ENCODE measurements at places on chromosomes 5 and 9.

- DNase-seq, result no peak
Observed at GRCh38 chr5:69489246-69489645, 3.3 kb upstream of the OCLN start.

DNA sequence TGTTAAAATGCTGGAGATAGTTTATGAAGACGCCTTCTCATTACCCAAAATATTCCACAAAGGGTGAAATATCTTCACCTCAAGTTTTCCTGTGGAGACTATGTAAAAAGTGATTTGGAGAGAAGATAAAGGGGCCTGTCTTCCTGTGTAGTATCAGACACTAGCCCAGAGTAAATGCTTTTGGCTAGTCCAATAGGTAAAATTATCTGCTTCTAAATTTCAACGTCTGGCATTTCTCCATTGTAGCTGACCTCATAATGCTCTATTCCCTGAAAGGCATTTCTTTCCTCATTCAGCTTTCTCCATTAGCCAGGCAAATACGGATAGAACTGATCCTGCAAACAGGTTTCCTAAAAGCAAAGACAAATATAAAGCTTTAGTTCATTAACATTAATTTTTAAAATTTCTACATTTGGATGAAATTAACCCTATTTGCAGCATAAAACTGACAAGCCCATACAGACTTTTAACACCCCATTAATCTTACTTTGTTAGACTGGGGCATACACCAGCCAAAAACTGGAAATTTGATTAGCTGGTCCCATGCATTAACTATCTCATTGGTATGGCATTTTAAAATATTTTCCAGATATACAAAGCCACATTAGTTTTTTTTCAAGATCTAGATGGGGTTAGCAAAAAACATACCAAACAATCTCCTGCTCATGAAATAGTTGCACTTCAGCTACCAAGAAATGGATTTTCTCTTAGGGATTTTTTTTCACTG lies 548.8 kb downstream of the EFNA5 start:
- DNase-seq, result no peak

DNA sequence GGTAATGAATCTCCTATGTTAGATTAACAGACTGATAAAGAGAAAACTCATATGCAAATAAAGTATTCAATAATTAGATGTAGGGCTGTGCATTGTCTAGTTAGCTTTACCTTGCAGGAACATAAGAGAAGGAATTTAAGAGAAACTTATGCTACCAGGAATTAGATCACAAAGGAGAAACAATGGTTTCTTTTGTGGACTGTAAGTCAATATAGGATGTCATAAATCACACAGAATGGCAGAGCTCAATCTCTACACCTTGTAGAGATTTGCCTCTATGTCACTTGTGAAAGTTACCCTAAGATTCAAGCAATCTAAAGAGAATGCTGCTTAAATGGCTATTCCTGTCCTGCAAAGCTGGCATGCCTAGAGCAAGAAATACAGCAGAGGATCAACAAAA lies 26.0 kb downstream of the SLCO4C1 start:
- DNase-seq, result no peak

DNA sequence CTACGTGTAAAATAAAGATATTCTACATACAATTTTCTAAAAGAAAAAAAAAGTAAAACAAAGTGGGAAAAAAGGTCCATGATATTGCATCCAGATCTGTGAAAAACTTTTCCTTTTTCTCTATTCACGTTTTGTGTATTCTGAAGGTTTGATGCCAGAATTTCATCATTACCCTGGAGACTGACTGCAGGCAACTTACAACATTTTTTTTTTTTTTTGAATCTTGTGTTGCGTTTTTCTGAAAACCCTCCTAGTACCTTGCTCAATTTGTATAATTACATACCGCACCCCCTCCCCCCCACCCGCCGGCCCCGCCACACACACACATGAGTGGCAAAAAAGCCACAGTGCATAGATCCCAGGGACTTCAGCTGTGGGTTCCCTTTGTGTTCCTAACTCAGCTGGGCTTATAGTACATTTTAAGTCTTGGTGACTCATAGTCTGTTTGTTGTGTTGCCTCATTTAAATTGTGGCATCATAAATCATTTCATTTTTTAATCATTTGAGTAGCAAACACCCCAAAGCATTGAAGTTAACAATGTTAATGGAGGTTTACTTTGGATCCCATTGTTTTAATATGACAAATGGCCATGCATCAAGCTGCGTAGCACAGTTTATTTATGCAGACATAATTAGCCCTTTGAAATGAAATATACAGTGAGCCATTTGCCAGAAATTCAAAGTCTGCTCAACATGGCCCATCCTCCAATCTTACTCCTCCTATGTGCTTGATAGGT lies 36.0 kb downstream of the PRDM6 start:
- DNase-seq, result no peak

DNA sequence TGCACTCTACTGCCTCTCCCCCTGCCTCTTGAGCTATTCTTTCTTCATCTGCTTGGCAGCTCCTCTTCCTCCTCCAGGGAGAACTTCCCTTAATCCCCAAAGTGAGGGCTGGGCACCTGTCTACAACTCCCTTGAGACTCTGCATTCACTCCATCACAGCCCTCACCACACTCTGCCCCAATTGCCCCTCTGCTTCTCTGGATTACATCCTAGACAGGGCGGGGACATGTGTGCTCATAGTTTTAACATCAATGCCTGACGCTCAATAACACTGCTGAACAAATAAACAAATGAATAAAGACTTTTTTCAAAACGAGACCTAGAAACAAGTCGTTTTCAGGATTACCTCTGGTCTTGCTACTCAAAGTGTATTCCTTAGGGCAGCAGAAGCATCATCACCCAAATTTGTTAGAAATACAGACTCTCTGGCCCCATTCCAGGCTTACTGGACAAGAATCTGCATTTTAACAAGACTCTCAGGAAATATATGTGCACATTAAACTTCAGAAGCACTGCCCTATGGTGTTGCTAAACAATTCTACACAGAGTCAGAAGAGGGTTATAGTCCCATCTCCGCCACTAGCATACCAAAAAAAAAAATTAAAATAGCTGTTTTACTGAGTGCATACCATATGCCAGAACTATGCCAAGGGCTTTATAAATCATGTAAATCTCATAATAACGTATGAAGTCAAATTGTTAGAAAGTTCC lies 115.6 kb downstream of the CDK5RAP2 start:
- DNase-seq, result no peak

- DNase-seq, result no peak
Observed at GRCh38 chr5:115069087-115069968, 100.4 kb downstream of the TRIM36 start.

GRCh38 chr5:175444905-175445456 lies 999 bp upstream of the DRD1 start:
- no peak for DNase-seq

GRCh38 chr9:97744710-97745708 lies 47.9 kb upstream of the XPA start:
- DNase-seq, result no peak

- no peak for DNase-seq
Observed at GRCh38 chr9:86687788-86688187, 259.5 kb downstream of the GAS1 start.

GRCh38 chr5:116576053-116576713 lies 1.6 kb upstream of the SEMA6A start:
- no peak for DNase-seq

GRCh38 chr9:79006546-79006945 lies 565.2 kb upstream of the TLE4 start:
- DNase-seq, result no peak

GRCh38 chr9:137956039-137956438 lies 78.5 kb downstream of the CACNA1B start:
- no peak for DNase-seq

- DNase-seq, result no peak
Observed at GRCh38 chr5:138968601-138969000, 93.5 kb upstream of the LRRTM2 start.

DNA sequence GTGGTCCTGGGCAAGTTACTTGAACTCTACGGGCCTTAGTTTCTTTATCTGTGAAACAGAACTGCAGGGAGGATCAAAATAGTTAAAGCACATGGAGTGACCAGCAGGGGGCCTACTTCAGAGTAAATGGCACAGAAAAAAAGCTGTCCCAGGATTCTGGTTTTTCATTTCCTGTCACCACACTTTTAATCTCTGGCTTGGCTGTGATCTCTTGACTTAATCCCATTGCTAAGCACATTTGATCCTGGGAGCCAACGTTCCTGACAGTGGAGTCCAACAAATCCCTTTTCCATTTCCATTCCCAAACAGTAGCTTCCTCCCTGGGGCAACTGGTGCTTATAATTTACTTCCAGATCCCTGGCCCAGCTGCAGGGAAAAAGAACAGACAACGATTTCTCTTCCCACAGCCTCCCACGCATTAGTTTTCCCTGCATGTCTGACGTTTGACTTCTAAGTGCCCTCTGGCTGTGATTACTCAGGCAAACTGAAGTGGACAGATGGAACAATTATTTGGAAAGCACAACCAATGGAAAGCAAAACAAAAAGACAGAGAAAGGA lies 136.5 kb upstream of the STK32A start:
- peak; percentile 20 for DNase-seq

DNA sequence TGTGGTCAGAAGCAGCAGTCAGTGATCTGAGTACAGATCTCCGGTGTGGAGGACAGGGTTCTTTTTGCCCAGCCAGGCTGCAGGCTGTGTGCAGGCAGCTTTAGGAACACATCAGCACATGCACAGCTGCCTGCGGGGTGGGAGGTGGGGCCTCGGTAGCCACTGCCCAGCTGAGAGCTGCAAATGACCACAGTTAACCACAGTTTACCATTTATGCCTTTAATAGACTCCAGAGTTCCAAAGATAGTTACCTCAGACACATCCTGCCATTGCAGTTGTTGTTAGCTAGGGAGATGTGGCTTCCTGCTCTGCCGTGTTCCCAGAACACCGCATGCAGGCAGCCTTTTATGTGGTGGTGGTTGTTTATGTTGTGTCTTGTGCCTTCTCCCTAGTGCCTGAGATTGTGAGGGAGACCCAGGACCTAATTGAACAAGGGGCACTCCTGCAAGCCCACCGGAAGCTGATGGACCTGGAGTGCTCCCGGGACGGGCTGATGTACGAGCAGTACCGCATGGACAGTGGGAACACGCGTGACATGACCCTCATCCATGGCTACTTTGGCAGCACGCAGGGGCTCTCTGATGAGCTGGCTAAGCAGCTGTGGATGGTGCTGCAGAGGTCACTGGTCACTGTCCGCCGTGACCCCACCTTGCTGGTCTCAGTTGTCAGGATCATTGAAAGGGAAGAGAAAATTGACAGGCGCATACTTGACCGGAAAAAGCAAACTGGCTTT lies 10.2 kb downstream of the EXOC3 start:
- no peak for DNase-seq

Measured in GOT3 (cell line).